ENCODE measurements at places on chromosomes 4 and X.
A peak's percentile ranks its signal among the peaks of the same experiment; 100 is the strongest.

GRCh38 chrX:96183843-96184242 lies 500.8 kb upstream of the DIAPH2 start:
- peak; percentile 37 for DNase-seq

DNA sequence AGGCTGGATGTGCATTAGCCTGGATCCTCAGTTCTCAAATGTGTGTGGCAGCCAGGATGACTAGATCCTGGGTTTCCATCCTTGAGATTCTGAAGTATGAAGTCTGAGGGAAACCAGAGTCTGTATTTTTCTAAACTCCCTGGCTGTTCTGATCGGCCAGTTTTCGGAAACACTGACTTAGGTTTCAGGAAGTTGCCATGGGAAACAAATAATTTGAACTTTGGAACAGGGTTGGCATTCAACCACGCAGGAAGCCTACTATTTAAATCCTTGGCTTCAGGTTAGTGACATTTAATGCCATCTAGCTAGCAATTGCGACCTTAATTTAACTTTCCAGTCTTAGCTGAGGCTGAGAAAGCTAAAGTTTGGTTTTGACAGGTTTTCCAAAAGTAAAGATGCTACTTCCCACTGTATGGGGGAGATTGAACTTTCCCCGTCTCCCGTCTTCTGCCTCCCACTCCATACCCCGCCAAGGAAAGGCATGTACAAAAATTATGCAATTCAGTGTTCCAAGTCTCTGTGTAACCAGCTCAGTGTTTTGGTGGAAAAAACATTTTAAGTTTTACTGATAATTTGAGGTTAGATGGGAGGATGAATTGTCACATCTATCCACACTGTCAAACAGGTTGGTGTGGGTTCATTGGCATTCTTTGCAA lies 67.6 kb downstream of the PDGFRA start:
- no peak for DNase-seq

DNA sequence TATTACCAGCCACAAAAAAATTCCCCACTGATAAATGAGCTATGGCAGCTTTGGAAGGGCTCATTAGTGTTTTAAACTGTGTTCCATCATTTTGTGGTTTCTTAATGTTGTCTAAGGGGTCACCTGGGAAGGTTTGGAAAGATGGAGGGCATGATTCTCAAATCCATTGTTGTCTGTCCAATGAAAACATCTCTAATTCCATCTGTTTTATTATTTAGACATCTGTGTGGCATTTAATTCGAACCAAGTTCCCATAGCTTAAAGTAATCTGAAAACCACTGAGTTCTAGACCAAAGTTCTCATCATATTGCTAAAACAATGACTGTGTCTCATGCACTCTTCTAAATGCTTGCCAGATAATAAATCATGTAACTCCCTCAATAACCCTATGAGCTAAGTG lies 103.8 kb upstream of the PPP3CA start:
- DNase-seq: peak; percentile 81

DNA sequence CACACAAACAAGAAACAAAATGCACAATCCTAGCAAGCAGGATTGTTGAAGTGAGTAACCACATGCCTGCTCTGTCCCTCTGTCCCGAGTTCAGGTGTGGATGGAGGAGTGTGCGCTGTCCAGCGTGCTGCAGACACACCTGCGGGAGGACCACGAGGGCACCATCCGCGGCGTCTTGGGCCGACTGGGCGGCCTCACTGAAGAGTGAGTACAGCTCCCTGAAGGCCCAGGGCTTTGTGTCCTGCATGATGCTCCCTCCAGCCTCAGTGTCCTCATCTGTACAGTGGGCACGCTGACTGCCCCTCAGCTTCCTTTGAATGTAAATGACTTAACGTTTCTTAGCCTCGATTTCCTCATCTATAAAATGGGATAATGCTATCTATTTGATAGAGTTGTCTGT lies 82.5 kb downstream of the EVC start:
- DNase-seq: no peak

DNA sequence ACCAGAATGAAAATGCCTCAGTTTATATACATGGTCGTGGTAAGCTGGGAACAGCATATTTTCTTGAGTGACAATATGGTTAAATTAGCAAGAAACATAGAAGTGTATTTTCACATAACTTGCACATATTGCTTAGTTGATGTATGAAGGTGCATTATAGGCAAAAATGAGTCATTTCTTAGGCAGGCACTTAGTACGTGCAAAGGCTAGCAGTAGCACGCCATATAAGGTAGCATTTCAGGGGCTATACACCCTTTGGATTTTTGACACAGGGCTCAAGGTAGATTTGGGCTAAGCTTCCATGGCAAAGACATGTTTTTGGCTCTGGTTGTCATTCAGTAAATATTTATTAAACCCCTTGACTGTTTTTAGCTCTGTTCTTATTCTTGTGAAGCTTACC lies 33.1 kb downstream of the PCDH7 start:
- peak; percentile 58 for DNase-seq

DNA sequence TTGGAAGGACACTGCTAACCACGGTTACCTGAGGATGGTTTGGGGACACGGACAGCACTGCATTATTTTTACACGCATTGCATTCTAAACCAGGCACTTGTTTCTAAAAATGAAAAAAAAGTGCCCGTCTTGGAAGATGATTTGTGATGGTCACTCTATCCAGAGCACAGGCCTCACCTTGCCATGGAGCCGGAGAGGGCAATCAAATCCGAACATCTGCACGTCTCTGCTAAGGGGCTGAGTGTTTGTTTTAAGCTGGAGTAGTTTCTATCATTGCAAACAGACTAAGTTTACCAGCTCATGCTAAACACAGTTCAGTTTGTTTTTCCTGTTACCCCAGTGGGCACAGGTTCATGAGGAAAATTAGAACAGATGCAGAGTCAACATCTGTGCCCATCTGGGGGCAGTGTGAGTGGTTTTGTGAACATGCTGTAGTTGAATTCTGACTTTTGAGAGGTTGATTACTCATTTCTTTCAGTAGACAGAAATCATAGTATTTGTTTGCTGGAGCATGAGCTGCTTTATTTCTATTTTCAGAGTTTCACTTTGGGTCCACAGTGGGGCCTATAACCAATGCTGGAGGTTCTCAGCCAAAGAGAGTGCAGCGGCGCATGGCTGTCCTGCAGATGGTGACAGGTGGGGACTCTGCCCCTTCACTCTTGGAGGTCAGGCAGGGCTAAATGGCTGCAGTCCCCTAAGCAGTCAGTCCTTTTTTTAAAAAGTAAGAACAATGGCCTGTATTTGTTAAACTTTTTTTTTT lies 65.4 kb upstream of the ENPP6 start:
- no peak for DNase-seq

GRCh38 chrX:314781-315595 lies 3.6 kb downstream of the GTPBP6 start:
- peak; percentile 13 for DNase-seq

DNA sequence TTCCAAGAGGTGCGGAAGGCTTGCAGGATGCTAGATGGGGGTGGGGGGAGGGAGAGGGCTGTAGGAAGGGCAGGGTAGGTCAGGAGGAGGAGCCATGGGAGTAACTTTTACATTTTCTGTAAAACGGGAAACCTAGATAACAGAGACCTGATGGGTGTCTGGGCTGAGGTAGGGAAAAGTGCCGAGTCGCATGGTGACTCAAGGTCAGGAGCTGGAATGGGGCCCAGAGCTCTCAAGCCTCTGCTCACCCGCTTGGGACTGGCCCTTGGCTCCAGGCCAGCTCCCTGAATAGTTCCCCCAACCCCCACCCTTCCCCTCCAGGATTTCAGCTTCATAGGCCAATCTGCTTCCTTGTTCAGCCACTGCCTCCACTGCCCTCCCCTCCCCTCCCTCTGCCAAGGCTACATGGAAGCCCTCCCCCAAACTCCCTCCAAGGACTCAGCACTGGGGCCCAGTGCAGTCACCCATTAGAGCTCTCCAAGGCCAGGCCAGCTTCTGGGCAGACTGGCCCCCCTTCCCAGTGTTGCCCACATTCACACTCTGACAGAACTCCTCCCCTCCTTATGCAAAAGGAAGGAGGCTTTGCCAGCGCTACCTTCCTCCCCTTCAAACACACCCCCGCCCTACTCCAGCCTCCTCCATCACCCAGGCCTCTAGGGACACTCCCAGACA lies 43.6 kb downstream of the TSC22D3 start:
- peak; percentile 79 for DNase-seq

GRCh38 chrX:2533424-2533823 lies 32.6 kb upstream of the DHRSX start:
- DNase-seq: no peak

GRCh38 chr4:1851575-1852410 lies 4.2 kb downstream of the LETM1 start:
- DNase-seq: no peak
